ENCODE measurements at places on chromosomes 4 and X. TPM values are rescaled to one million over a fixed set of nuclear protein-coding genes. Genes with fewer than 3 reads are reported as not detected.

DNA sequence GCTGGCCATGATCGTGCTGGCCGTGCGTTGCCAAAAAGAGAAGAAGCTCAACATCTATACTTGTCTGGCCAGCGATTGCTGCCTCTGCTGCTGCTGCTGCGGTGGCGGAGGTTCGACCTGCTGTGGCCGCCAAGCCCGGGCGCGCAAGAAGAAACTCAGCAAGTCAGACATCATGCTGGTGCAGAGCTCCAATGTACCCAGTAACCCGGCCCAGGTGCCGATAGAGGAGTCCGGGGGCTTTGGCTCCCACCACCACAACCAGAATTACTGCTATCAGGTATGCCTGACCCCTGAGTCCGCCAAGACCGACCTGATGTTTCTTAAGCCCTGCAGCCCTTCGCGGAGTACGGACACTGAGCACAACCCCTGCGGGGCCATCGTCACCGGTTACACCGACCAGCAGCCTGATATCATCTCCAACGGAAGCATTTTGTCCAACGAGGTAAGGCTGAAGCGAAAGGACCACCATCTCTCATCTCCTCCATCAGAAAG is 3.3 kb downstream of the PCDH10 start:
- DNase-seq, result no peak

GRCh38 chr4:48141048-48141447 is 7.0 kb upstream of the TXK start:
- DNase-seq, result no peak

- no peak for DNase-seq
Measured at GRCh38 chrX:2894885-2895292, 34.2 kb downstream of the ARSD start.

DNA sequence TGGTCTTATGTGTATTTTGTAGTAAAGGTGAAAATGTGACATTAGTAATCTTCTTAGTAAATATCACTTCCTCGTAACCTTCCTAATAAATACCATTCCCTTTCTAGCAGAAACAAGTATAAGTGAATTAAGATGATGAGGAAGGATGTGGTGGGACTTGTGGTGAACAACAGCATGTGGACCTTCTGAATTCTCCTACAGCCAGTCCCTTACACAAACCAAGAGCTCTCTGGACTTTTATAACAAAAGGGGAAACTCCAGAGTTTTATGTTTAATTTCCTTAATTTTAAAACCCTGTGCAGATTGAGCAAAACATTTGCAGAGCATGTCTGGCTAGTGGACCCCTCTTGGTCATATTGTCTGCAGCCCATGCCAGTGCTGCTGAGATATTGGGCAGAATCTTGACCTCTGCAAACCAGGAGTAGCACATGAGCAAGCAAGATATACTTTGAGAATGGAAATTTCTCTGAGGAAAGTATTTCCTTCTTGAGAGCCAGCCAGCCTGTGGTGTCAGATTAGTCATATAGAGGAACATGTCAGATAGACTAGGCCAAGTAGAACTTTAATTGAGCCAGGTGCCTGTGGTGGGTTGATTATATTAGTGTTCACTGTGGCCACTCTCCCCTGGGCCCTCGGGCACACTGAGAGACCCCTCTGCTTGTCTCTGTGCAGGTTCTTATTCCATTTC is 328.2 kb downstream of the DKK2 start:
- DNase-seq, result no peak

- DNase-seq, result no peak
Measured at GRCh38 chr4:103934178-103934789, 214.5 kb upstream of the TACR3 start.

DNA sequence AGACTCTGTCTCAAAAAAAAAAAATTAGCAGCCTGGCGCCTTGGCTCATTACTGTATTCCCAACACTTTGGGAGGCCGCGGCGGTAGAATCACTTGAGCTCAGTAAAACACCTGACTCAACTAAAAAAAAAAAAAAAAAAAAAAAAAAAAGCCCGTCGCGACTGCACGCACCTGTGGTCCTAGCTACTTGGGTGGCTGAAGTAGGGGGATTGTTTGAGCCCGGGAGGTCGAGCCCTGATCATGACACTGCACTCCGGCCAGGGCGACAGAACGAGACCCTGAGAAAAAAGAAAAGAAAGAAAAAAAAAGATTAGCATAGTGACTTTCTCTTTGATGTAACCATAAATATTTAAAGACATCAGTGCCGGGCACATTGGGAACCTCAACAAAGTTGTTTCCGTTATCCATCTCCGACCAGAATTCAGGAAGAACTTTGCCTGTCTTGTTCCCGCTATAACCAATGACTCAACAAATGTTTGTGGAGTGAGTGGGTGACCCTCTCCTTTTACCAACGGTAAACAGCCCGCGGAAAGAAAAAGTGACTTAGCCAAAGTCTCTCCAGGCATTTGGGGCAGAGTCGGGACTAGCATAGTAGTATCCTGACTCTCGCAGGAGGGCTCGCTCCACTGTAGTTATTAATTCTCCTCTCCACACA is 553 bp upstream of the MED28 start:
- peak; percentile 78 for DNase-seq

DNA sequence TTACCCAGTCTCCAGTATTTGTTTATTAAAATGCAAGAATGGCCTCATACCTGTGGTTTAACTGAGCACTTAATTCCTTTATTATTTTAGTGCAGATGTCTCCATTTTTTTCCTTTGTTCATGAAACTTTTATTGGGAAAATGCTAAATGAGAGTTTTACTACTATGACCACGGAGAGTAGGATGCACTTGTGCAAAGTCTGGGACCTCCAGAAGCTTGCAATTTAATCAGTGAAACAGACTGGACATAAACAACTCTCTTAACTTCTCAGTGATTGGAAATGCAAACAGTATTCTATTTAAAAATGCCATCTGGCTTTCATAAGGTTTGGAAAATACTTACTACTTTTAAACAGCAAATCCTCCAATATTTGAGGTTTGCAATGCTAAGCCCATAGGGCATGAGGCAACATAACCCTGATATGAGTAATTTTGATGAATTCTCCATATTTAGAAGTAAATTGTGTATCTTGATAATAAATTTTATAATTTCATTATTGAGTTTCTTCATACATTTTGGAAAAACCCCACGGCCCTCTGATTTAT is 718.7 kb upstream of the MAGEB2 start:
- no peak for DNase-seq

- no peak for DNase-seq
Measured at GRCh38 chr4:102578819-102579218, 77.7 kb downstream of the NFKB1 start.

The LYAR gene
- 47.1 TPM for total RNA-seq

- no peak for DNase-seq
Measured at GRCh38 chr4:88843067-88843685, 145.5 kb upstream of the NAP1L5 start.

DNA sequence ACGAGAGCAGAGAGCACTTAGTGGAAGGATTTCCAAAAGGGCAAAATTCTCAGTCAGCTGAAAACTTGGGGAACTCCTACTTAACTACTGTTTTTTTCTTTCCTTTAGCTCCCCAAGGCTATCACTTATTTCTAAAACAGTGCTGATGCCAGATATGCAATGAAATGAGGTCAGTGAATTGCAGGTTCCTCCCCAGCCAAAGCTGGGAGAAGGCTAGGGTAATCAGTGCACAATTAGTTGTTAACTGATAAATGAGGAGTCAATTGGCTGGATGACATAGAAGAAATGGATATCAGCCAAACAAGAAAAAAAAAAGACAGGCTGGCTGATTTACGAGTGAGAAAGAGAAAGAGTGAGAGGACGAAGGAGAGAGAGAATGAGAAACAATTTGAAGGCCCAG is 195.6 kb downstream of the GPC3 start:
- DNase-seq, result no peak

The GPR173 gene
- total RNA-seq, result 0.19 TPM

The RAI2 gene
- total RNA-seq, result not detected

The LNX1 gene
- total RNA-seq, result not detected

The SCML1 gene
- 20.7 TPM for total RNA-seq

DNA sequence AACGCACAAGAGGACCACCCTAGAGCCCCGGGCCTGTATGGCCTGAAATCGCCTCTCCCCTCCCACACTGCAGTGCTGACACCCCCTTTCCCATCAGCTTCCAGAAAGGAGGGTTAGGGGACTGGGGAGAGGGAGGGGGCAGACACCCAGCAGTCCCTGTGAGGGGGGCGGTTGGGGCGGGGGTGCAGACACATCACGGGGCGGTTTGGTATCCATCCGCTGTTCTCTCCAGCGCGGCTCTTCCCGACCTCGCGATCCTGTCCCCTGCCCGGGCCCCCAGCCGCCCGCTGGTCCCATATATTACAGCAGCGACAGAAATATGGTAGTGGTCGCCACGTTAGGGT is 404 bp upstream of the GPRASP2 start:
- DNase-seq, result no peak

The SLIT2 gene
- total RNA-seq, result 13.4 TPM

The MAP3K15 gene
- not detected for total RNA-seq

- DNase-seq, result no peak
Measured at GRCh38 chr4:123591875-123592274, 195.3 kb downstream of the SPRY1 start.

GRCh38 chr4:110175634-110176033 is 22.8 kb downstream of the ELOVL6 start:
- no peak for DNase-seq

GRCh38 chr4:104973708-104974107 is 173.0 kb upstream of the TET2 start:
- no peak for DNase-seq

- DNase-seq, result no peak
Measured at GRCh38 chr4:74202062-74202586, 44.2 kb downstream of the MTHFD2L start.
